Brain pericyte (primary cell): ENCODE measurements at places on chromosomes 13 and 19.

GRCh38 chr13:74696148-74696922 lies 562.1 kb upstream of the KLF12 start:
- no peak for DNase-seq

- peak; percentile 41 for DNase-seq
These were observed 4.4 kb upstream of the PROZ start for GRCh38 chr13:113153810-113154748.

DNA sequence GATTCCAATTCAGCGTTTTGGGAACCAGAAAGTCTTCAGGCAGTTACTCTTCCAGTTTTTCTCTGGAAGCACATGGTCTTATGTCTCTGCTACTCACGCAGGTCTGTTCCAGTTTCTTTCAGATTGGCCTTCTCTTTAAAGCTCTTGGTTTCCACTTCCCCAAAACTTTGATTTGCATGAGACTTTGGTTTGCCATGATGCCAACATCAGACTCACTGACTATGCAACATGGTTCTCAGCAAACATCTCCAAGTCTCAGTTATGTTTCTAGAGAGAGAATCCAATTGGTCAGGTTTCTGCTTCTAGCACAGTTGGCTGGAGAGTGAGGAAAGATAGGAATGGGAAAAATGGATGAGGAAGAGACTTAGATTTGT lies 3.1 kb downstream of the AKAP11 start:
- DNase-seq: no peak

DNA sequence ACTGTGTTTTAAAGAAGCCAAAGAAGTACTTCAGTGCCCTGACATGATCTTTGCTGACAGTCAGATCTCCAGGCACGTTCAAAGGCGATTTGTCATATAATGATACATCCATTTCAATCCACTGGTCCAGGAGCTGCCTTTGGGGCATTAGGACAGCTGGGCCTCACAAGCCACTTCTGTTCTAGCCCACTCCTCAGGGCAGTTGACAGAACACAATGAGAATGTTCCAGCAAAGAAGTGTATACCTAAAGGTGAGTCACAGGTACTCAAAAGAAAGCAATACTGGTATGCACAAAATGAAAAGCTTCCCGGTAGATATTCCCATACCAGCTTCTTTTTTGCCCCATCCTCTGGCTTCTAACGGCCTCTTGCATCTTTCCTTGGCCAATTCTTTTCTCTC lies 12.5 kb upstream of the MAP3K10 start:
- no peak for DNase-seq

DNA sequence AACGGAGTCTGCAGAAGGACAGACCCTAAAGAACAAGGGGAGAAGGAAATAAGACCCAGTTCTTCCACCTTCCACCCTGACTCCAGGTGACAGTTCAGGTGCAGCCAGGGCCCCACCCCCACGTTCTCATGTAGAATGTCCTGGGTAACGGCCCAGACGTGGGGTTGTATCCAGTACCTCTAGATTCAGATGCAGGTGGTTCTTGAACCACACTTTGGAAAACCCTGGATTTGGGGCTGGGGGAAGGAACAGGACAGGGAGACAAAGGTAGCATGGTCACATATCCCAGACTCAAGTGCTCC lies 2.2 kb downstream of the DMPK start:
- no peak for DNase-seq

DNA sequence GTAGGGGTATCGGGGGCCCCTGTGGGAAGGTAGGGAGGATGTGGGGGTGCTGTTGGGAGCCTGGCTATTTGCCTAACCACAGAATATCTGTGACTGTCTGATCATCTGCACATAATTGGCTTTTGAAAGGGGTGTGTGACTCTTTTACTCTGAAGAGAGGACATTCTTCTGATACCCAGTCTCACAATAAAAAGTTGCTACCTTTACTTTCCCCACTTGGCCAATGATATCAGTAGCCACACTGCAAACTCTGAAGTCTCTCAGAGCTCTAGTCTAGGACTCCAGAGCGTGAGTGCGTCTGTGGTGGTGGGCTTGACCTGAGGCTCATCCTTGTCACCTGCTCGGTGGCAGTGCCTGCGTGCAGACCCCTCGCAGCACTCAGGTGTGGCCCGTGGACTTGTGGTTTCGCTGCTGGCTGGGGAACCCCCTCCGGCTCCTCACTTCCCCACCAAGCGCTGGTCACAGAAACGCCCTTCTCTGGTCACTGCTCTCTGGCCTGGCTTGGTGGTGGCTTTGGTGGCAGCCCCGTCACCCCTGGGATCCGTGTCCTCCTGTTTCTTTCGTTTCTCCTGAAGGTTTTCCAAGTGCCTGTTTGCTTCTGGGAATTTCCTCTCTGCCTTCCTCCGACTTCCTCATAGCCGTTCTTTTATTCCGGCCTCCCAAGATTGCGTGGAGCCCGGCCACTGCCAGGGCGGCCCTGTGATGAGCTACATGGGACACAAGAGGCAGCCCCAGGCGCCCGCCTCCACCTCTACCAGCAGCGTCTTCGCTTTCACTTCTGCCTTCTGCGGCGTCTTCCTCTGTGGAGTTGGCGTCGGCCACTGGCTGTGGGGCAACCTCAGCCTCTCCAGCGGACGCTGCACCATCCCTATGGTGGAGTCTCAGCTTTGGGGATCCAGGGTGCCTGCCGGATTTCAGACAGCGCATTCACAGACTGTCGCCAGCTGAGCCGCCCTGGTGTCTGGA lies 78.0 kb downstream of the ATP11A start:
- no peak for DNase-seq

DNA sequence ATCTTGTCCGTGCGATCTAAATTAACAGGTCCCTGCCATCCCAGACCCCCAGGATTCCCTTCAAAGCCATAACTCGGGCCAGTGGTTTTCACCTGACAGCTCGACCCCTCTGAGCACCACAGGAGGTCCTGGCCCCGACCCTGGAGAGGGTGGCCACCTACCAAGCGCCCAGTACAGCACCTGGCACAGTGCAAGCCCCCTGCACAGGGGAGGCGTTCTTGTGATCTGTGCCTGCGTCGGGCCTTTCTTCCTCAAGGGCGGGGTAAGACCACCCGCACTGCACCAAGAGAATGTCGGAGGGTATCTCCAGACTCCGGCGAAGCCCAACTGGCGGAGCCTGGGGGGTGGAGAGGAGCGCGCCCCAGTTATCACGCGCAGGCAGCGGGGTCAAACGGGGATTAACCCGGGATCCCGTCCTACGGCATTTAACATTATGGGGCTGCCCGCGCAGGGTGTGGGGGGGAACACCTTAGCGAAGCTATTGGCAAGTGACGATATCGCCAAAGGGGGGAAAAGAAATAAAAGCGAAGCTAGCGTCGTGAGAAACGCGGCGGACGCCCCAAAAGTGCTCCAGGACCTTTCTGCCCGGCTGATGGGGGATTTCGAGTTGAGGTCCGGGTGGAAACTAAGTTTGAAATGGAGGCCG lies 1.3 kb upstream of the HNRNPL start:
- no peak for DNase-seq

GRCh38 chr19:46840498-46840942 lies 10.1 kb downstream of the AP2S1 start:
- no peak for DNase-seq

- DNase-seq: no peak
These were observed 117.7 kb upstream of the ABCC4 start for GRCh38 chr13:95418946-95419345.

- DNase-seq: no peak
These were observed 7.7 kb downstream of the TYK2 start for GRCh38 chr19:10372690-10373089.

DNA sequence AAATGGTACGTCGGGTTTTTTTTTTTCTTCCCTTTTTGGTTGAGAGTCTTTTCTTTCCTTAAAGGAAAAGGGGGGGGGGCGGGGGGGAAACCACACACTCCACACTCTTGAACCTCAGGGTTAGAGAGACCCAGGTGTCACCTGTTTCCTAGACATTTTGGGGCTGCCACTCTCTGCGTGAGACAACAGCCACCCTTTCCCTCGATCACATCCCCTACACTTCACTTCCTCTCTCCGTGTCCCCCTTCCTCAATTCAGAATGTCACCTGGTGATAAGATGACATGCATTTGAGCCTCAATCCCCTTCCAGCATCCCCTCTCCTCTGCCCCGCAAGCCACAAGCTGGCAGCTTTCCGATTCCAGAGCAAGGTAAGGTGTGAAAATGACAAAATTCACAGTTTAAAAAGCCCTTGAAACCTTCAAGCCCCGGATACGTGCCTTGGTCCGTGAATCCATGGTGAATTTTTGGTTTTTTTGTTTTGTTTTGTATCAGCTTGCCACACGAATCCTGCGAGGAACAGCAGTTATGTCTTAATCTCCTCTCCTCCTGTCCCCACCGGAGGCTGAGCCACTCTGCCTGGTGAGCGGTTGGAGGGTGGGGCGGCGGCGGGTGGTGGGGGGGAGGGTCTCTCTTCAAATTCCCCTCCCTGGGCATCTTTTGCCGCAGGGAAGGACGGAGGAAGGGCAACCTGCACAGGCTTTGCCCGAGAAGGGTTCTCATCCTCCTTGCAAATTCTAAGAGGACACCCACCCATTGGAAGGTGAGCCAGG lies 4.2 kb downstream of the PTPRS start:
- DNase-seq: no peak

GRCh38 chr19:35629332-35629633 lies 447 bp downstream of the RBM42 start:
- no peak for DNase-seq

DNA sequence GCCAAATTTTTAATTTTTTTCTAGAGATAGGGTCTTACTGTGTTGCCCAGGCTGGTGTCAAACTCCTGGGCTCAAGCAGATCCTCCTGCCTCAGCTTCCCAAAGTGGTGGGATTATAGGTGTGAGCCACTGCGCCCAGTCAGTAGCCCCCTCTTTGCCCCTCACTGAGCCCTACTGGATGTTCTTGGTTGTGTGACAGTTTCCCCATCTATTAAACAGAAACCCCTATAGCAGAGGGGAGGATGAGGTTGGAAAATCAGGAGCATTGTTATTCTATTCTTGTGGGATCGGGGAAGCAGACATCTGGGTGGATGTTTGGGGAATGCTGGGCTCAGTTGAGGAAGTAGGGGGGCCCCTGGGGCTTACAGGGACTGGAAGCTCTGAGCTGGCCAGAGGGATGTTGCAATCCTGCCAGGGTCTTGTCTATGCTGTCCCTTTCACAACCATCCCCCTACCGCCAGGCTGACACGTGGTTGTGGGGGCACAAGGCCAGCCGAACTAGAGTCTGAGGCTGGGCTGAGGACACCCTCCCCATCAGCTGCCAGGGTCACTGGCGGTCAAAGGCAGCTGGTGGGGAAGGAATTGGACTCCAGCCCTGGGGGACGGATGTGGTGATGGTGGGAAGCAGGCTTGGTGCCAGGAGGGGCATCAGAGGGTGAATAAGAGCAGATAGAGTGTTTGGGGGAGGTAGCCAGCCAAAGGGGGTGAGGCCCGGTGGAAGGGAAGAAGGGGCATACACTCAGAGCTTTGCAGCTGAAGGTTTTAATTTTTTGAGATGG lies 10.9 kb downstream of the APOC1 start:
- DNase-seq: peak; percentile 75

DNA sequence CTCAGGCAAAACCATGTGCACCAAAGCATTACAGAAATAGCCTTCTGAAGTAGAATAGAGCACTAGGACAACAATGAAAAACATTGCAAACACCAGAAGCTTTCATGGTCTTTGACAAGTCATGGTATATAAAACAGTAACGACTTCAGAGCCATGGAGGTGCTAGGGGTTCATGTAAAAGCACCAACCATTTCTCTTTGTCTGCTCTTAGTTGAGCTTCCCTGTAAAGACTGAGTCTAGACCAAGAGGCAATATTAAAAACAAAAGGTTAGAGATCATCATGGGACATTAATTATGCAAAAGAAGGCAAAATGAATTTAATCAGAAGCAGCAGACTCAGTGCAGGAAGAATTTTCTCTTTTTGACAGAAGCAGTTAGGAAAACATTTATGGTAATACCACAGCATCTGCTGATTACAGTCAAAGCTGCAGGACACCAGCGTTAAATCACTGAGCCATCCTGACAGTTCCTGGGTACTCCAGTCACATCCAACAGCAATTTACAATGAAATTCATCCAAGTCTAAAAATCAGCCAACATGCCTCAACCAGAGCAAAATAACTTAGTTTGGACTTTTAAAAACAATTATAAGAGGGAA lies 476.8 kb downstream of the DIAPH3 start:
- DNase-seq: no peak

GRCh38 chr19:5132206-5132560 lies 163.3 kb downstream of the KDM4B start:
- DNase-seq: no peak

DNA sequence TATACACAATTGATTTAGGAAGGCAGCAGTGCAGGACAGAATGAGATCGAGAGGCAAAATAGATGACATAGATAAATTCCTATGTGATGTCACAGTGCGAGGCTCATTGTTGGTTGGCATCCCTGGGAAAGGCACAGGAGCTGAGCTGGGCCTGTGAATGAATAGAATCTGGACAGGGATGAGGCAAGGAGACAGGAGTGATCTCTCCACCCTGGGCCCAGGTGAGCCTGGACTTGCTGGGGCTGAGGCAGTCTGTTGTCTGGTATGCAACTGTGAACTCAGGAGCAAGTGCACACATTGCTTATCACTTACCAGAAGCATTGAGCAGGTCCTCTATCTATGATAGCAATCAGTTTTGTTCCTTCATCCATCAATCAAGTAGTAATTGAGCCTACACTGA lies 48.2 kb upstream of the ESD start:
- no peak for DNase-seq

- no peak for DNase-seq
These were observed 635.4 kb upstream of the ARGLU1 start for GRCh38 chr13:107203146-107203847.

GRCh38 chr19:18108897-18109296 lies 11.3 kb downstream of the MAST3 start:
- DNase-seq: no peak

- DNase-seq: no peak
These were observed 591.4 kb downstream of the FGF9 start for GRCh38 chr13:22262001-22262885.

DNA sequence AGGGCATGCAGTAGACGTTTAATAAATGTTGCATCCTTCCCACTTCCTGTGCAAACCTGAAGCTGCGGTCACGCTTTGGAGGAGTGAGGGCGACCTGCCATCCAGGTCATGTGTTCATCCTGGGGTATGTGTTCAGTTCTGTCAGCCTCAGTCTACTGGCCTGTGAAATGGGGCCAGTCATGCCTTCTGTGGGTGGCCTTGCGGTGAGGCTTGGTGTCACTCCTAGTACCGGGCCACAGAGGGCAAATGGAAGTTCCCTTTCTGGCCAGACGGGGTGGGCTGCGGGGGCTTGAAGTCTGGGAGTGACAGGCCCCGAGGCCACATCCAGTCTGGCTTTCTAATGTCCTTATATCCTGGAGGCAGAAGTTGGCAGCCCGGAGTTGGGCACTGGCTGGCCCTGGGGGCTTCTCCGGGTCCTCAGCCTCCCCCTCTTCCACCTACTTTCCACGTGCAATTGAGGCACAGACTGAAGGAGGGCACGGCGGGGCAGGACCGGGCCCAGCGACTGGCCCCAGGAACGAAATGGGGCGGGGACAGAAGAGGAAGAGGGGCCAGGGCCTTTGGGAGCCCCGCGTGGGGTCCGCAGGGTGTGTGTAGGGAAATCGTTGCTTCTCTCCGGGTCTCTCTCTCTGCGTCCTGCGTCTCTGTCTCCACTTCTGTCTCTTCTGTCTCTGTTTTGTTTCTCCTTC lies 11.1 kb downstream of the PDE4A start:
- no peak for DNase-seq

GRCh38 chr13:22793598-22794134 lies 387.1 kb upstream of the SGCG start:
- DNase-seq: no peak
